ENCODE measurements at places on chromosomes 1 and 21.

GRCh38 chr21:14073615-14074014 is 137.1 kb downstream of the LIPI start:
- DNase-seq = no peak

- no peak for DNase-seq
Measured at GRCh38 chr1:25104932-25105561, 127.3 kb downstream of the SYF2 start.

DNA sequence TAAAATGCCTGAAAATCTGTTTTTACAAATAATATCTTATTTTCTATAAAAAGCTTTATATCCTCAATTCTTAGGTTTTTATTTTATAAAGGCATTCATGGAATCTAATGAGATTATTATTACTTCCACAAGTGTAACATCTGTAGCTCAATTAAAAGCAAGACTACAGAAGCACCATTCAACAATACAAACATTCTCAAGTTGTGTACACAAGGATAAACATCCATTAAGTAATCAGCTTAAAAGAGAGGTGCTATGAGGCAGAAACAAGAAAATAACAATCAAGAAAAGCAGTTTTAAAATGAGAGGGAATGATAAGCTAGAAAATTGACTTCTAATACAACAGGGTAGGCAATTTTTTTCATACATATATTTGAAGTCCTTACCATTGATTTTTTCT is 326.1 kb downstream of the MRPL39 start:
- DNase-seq = no peak

DNA sequence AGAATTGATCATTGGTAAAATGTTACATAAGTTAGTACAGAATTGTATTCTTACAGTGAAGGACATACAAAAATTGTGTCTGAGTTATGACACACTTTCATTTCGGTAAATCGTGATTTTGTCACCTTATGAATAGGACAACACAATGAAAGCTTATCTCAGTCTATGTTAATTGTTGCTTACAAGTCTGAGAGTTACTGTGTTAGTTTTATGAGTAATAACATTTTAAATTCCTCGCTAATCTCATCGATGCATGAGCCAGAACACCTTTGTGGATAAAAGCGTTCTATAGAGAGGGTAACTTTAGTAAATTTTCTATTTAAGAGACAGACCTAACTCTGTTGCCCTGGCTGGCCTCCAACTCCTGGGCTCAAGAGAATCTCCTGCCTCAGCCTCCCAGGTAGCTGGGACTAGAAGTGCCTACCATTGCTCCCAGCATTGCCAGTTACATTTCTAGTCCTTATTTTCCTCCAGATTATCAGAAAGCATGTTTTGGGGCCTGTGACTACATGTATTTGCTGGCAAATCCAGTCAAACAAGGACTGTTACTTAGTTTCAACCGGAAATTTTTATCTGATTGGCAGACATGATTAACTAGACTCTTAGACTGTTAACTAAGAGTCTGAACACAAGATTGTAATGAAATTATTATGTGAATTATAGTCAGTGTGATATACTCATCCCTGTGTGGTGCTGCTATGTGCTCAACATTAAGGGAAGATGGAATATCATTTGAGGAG is 3.0 kb downstream of the PRRC2C start:
- DNase-seq = no peak

DNA sequence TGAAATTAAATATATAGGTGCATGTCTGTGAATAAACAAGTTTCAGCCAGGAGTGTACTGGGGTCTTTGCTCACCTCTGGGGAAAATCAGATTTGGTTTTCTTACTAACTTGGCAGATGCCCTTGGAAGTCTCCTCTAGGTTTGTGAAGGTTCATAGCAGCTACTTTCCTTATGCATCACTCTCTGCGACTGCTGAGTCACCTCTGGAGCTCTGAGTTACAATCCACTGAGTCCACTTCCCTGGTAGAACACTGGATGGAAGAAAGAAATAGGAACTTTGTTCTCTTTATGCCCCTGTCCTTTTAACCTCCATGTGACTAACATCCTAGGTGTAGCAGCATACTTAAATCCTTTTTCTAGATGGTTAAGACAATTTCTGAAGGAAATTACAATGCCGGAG is 4.4 kb upstream of the FASLG start:
- peak; percentile 78 for DNase-seq

- peak; percentile 45 for DNase-seq
Measured at GRCh38 chr1:89454845-89455521, 69.6 kb upstream of the LRRC8B start.

DNA sequence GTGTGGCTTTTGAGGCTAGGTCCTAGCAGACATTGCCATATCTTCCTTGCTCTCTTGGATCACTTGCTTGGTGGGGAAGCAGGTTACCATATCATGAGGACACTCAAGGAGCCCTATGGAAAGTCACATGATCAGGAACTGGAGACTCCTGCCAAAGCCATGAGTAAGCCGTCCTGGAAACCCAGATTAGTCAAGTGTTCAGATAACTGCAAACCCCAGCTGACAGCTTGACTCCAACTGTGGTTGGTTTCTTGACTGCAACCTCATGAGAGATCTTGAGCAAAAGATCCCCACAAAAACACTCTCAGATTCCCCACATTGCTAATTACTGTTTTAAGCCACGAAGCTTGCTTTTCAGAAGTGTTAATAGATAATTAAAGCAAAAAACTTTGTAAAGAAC is 58.6 kb downstream of the CACNA1E start:
- peak; percentile 4 for DNase-seq

GRCh38 chr1:94471271-94471670 is 53.1 kb downstream of the ABCD3 start:
- no peak for DNase-seq

DNA sequence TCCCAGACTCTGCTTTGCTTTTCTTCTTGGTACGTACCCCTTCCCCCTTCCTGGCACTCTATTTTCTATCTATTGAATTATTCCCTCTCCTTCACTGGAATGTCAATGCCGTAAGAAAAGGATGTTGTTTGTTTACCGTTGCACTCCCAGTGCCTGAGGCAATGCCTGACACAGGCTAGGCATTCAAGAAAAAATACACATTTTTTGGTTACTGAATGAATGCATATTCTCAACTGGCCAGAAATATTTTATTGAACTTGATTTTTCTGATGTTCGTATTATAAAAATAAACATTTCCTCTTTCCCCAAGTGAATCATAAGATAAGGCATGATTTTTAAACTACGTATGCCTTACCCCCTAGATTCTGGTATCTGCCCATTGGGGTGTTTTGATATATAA is 41.2 kb downstream of the GNG12 start:
- peak; percentile 63 for DNase-seq

DNA sequence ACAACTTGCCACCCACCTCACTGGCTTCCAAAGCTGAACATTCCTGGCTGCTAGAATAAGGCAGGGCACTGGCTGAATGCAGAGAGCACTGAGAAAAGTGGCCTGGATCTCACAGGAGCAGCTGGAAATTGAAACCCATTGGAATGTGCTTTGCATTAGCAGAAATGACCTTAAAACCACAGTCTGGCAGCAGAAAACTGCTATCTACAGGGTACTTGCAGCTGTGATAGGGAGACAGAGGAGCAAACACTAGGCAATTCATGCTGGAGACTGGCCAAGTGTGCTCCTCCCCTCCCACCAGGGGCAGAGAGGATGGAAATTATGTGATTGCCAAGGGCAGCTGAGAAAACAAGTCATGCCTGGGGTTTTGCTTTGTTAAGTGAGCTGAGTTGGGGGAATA is 47.2 kb downstream of the HSD3B1 start:
- DNase-seq = peak; percentile 69

- peak; percentile 86 for DNase-seq
Measured at GRCh38 chr1:101241485-101242225, 4.8 kb downstream of the S1PR1 start.

GRCh38 chr1:71014178-71014579 is 33.4 kb downstream of the PTGER3 start:
- peak; percentile 50 for DNase-seq

- no peak for DNase-seq
Measured at GRCh38 chr1:234141006-234141405, 232.2 kb upstream of the COA6 start.

DNA sequence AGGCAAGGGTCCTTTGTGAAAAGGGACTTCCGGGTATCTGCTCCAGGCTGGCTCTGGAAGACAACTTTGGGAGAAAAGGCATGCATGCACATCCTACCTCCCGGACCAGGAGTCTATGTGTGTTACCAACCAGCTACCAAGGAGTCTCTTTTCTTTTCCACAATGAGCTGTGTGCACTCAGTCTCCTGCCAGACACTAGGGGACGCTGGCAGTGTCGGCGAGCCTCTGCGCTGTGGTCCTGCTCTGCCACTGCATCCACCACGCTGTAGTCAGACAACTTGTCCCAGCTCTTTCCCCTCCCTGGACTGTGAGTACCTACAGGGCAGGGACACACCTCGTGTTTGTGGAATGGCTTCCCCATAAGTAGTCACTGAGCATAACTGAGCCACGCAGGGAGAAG is 5.1 kb upstream of the SSR2 start:
- peak; percentile 23 for DNase-seq

DNA sequence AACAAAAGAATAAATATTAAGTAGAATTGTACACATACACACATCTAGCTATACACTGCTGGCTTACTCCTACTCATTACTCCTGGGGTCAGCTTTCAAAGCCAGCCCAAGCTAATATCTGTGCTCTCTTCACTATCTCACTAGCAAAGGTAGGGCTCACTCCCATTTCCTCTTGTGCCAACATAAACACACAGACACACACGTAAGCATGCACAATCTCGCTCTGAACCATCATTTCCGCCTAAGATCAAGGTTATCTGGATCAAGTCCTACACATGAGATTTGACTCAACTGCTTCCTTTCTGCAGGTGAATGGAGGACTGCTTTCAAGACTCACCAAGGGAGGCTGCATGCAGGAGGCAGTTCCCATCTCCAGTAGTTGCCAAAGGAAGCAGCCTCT is 28.8 kb upstream of the MTMR11 start:
- DNase-seq = no peak

- DNase-seq = peak; percentile 91
Measured at GRCh38 chr1:23577056-23578004, 18.0 kb upstream of the ID3 start.

GRCh38 chr1:230824551-230824918 is 43.8 kb downstream of the C1orf198 start:
- DNase-seq = no peak

Data from fibroblast of skin of right quadriceps (primary cell).